ENCODE measurements at places on chromosomes 4 and X.

GRCh38 chr4:152385551-152385950 is 150.3 kb downstream of the FBXW7 start:
- DNase-seq: no peak

DNA sequence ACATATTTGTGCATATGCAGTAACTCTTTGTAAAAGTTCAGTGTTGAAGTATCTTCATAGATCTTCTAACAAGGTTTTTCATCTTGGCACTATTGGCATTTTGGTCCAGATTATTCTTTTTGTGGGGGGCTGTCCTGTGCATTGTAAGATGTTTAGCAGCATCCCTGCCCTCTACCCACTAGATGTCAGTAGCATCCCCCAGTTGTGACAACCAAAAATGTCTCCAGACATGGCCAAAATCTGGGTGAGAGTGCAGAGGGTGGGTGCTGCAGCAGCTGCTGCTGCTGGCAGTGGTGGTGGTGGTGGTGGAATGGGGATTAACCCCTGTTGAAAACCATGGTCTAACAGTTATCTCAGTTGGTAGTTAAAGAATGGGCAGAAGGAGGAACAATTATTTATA is 370.0 kb downstream of the GPAT3 start:
- no peak for DNase-seq

DNA sequence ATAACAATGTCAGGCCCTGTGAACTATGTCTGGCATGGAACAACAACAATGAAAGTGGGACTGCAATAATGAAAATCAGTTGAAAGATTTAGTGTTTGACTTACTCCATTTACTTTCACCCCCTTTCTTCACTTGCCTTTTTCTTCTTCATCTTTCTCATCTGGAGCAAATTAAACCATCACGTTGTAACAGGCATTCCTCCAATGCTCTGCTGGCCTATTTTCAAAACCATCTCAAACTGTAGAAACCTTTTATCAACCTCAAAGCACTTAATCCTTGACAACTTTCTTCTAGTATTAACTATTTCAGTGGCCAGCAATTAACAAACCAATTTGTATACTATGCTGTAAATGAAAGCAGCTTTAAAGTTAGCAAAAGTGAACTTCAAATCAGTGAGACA is 8.3 kb downstream of the KLHL13 start:
- DNase-seq: no peak

DNA sequence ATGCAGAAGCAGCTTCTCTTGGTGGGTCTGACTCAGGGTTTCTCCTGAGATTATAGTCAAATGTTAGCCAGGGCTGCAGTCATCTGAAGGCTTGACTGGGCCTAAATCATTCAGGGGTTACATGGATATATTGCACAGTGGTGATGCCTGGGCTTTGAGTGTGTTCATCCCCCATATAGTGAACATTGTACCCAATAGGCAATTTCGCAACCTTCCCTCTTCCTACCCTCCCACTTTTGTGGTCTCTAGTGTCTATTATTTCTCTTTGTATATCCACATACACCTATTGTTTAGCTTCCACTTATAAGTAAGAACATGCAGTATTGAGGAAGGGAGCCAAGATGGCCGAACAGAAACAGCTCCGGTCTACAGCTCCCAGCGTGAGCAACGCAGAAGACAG is 90.3 kb upstream of the CAMK2D start:
- DNase-seq: no peak

GRCh38 chr4:86218746-86219473 is 140.9 kb downstream of the MAPK10 start:
- no peak for DNase-seq

DNA sequence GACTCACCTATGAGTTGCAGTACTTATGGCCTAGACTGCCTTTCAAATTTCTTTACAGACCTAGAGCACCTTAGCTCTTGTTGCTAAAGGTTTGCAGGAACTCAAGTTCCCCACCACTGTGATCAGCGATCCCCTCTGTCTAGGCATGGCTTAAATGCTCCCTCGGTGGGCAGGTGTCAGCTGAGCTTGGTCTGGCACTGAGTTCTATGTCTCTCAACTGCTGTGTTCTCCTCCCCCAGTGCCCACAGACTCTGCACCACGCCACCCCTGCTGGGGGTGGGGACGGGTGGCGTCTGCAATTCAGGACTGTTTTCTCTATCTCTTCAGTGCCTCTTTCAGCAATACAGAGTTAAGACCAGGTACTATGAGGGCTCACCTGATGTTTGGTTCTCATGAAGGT is 30.5 kb downstream of the TMEM271 start:
- DNase-seq: no peak

DNA sequence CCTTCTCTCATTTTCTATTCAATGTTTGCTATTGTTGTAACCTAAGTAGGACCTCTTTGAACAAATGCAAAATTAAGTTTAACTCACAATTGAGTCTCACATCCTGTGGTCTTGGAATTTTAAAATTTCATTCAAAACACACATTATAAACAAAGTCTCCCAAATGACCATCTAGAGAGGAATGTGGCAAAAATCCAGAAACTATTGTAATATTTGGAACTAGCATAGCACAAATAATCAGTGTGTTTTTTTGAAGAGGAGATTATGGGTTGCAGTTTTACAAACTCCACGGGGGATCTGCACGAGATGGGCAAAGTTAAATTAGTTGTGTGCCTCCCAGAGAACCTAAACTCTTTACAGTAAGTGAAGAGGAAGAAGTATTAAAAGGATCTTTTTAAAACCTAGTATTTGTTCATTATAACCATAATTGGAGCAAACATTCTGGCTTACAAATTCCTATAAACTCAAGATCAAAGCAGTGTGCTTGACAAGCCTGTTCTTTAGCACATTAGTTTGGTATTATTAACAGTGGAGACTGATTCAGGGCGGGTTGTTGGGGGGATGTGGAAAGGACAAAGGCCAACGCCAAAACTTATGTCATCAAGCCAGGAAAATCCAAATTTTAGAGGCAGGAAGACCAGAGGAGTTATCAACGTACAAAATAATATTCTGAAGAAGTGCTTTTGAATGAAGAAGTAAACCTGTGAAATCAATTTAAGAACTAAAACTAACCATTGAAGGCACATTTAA is 22.4 kb upstream of the RBPJ start:
- DNase-seq: no peak

DNA sequence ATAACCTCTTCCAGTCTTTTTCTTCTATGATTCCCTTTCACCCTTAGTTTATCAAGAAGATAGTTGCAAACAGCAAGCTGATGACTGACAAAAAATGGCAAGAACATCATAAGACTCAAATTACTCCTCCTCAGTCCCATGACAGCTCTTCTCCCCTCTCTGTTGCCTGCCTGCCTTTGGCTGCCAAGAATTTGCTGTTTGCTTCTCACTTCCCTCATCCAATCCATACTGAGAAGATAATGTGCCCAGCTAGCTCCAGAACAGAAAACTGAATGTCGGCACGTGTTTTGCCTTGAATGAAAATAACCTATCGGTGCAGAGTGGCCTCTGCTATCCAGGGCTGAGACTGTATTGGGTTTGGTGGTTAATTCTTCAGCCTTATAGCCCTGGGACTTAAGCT is 192.1 kb downstream of the PPARGC1A start:
- no peak for DNase-seq

- no peak for DNase-seq
Measured at GRCh38 chr4:87211249-87211952, 9.0 kb downstream of the KLHL8 start.

DNA sequence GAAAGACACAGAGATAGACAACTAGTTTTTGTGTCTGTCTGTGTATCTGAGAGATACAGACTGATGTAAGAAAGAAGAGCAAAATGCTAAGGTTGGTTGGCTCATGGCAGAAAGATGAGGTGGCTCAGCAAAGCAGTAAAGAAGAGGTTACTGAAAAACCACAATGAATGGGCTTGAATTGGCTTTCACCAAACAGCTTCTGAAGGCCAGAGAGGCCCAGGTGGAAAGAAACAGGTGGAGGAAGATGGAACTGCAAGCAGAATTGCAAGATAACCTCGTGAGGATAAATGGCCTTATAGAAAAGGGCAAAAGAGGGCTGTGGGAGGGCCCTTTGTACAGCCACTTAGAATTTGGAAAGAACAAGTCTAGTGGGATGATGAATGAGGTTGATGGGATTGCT is 39.6 kb downstream of the GAB3 start:
- DNase-seq: no peak

DNA sequence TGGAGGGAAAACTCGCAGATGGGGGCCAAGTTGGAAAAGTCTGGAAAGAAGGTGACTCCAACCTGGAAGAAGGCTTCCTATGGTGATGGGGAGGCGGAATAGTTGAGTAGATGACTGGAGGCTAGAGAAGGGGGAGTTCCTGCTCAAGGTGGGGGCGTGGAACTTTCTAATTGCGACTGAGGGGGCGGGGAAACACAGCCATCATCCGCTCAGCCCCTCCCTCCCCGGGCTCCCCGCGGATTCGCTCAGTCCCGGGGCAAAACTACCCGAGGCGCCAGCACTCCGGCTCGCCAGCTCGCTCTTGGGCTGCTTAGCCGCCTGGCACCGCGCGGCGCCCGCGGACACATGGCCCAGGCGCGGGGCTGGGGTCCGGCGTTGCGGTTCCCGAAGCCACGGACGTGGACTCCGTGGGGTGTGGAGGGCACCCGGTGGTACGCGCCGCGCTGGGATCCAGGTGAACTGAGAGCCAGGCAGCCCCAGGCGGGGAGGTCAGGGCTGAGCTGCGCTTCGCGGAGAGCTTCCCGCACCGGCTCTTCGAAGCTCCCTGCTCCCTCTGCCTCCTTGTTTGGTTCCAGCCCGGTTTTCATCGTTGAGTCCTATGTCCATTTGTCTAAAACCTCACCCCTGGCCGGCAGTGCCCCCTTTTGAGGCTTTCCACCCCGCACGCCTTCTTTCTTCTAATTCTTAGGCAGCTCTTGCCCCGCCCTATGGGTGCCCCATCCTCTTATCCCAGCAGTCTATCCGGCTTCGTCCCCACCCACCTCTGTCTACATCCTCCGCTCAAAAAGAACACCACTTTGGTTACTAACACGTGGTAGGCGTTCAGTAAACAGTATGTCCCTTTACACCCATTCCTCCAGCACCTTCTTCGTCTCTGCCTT is 38.9 kb downstream of the STARD8 start:
- DNase-seq: peak; percentile 42

DNA sequence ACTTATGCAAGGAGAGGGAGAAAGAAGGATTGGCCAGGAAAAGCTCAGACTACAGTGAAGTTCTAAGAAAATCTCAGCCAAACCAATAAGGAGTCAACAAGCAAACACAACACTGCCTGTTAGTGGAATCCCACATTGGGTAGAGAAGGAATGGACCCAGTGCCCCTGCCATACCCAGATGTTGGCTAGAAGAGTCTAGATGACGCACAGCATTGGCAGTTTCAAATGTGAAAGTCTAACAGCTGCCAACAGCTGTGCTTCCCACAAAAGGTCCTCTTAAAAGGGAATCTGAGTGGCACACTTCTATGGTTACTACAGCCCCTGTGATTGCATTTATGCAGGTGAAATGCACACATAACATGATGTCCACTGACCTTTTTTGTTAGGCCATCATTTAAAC is 37.2 kb upstream of the CPEB2 start:
- no peak for DNase-seq
